ENCODE measurements at places on chromosomes 4 and X.

GRCh38 chrX:117274965-117275364, 812.2 kb upstream of the CT83 start:
- no peak for DNase-seq

- no peak for DNase-seq
Measured at GRCh38 chr4:87005690-87006425, 71.0 kb downstream of the AFF1 start.

DNA sequence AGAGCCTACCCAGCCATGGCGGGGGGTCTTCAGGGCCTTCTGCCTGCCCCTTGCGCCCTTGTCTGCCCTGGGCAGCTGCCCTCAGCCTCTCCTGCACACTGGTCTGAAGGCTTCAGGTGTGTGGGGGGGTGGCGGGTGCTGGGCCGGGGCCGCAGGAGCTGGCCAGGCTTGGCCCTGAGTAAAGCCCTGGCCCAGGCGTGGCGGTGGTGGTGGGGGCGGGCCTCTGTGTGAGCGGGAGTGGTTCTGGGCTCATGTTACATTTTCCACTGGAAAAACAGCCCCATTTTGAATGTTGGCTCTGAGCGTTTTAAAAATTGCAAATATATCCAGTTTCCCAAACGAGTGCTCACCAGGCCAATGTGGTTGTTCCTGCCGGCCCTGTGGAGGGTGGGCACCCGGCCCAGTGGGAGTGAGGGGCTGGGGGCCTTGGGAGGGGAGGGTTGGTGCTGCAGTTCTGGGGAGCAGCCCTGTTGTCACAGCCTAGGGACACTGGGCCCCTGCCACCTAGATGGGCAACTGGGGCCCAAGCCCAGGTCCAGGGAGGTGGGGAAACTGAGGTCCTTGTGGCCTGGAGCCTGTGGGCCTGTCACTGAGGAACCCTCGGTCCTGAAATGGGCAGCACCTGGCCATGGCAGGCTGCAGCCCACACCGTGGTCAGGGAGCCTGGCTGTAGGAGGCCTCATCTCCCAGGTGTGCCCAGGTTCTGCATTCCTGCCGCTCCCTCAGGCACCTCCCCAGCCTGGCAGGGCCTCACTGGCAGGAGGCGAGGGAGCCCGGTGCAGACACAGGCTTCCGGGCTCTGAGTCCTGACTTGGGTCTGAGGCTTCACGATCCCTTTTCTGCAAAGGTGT, 28.3 kb downstream of the FGFRL1 start:
- DNase-seq: no peak

- no peak for DNase-seq
Measured at GRCh38 chrX:96590403-96590802, 94.2 kb upstream of the DIAPH2 start.

DNA sequence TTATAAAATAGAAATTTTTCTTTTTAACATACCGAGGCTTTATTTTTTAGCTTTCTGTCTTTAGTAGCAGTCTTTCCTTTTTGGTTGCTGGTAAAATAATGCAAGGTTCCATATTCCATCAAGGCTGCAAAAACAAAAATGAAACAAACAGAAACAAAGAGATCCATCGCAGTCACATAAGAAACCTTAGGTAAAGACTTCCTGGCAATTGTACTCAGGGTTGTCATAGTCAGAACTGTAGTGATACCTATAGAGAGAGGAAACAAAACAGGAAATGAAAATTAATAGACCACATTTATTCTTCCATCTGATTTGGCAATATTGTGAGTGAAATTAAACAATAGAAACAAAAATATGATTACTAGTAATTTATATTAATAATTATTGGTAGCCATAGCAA, 72.5 kb downstream of the GABRG1 start:
- DNase-seq: no peak

GRCh38 chr4:60500810-60501209, 699.3 kb upstream of the ADGRL3 start:
- DNase-seq: no peak

DNA sequence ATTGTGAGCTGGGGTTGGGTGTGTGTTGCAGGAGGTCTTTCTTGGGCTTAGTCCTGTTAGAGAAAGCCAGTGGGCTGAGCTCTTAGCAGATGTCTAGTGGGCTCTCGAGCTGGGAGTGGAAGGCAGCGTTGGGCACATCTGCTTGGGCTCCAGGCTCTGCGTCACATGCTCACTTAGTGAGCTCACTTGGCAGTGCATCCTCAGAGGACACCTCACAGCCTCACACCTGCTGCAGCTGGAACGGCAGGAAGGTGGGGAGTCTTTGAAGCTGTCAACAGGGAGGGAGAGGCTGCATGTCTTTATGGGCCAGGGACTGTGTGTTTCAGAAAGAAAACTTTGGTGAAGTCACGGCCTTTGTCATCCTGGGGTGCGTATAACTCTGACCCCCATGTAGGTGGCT, 82.2 kb downstream of the PSAPL1 start:
- DNase-seq: no peak

DNA sequence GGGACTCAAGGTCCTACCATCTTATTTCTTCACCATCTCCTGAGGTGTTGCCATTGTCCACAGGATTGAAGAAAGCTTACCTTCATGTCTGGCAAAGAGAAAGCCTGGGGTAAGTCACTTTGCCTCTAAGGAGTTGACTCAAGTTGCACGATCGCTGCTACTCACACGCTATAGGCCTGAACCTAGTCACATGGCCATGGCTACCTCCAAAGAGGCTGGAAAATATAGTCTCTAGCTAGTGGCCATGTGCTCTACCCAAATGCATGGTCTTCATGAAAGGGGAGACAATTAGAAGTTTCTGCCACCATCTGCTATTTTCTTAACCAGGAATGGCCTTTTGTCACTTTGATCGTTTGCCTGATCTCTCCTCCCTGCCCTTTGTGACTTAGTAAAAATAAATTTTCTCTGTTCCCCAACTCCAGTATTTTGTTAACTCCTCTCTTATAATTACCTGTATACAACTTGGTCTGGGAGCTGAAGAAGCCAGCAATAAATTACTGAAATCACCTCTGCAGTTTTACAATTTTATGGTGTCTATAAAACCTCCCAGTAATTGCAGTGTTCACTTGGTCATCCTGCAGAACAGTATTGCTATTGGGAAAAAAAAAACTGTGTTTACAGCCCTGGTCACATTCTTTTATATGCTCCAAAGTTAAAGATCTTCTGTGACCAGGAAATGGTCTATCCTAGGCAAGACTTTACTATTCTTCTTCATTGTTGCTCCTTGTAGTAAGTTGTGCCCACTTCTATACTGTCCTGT, 126.7 kb upstream of the TSPAN5 start:
- no peak for DNase-seq

DNA sequence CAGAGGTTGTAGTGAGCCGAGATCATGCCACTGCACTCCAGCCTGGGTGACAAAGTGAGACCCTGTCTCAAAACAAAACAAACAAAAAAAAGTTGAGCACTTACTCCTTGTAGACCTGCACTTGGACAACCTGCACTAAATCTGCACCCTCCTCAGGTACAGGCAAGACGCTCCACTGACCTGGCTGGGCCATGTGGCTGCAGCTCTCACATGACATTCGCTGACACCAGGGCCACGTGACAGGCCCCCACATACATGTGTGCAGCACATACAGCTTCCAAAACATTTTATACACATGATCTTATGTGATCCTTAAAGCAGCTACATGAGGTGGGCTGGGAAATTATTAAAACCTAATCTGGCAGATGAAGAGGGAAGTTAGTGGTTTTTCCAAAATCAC, 62.5 kb downstream of the MGST2 start:
- DNase-seq: no peak

DNA sequence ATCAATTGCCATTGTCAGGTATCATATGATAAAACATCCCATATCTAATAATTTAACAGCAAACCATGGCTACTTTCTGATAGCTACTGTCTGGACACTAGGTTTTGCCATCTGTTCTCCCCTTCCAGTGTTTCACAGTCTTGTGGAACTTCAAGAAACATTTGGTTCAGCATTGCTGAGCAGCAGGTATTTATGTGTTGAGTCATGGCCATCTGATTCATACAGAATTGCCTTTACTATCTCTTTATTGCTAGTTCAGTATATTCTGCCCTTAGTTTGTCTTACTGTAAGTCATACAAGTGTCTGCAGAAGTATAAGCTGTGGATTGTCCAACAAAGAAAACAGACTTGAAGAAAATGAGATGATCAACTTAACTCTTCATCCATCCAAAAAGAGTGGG, 7.0 kb downstream of the NPY5R start:
- DNase-seq: no peak

DNA sequence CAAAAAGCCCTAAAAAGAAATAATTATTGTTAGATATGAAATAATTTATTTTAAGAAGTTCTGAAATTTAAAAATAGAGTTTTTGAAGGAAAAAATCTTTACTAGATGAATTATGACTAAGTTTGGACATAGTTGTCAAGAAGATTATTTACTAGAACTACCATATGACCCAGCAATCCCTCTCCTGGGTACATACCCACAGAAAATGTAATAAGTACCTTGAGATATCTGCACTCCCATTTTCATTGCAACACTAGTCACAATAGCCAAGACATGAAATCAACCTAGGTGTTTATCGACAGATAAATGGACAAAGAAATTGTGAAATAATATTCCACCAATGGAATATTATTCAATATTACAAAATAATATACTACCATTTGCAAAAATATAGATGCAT, 109.9 kb downstream of the PDHA2 start:
- DNase-seq: no peak

GRCh38 chr4:3716631-3717235, 49.5 kb upstream of the ADRA2C start:
- no peak for DNase-seq

- no peak for DNase-seq
Measured at GRCh38 chr4:100984901-100985300, 362.4 kb downstream of the PPP3CA start.

- no peak for DNase-seq
Measured at GRCh38 chr4:123488916-123489315, 92.3 kb downstream of the SPRY1 start.

- DNase-seq: no peak
Measured at GRCh38 chrX:14194711-14195110, 165.0 kb upstream of the GEMIN8 start.

DNA sequence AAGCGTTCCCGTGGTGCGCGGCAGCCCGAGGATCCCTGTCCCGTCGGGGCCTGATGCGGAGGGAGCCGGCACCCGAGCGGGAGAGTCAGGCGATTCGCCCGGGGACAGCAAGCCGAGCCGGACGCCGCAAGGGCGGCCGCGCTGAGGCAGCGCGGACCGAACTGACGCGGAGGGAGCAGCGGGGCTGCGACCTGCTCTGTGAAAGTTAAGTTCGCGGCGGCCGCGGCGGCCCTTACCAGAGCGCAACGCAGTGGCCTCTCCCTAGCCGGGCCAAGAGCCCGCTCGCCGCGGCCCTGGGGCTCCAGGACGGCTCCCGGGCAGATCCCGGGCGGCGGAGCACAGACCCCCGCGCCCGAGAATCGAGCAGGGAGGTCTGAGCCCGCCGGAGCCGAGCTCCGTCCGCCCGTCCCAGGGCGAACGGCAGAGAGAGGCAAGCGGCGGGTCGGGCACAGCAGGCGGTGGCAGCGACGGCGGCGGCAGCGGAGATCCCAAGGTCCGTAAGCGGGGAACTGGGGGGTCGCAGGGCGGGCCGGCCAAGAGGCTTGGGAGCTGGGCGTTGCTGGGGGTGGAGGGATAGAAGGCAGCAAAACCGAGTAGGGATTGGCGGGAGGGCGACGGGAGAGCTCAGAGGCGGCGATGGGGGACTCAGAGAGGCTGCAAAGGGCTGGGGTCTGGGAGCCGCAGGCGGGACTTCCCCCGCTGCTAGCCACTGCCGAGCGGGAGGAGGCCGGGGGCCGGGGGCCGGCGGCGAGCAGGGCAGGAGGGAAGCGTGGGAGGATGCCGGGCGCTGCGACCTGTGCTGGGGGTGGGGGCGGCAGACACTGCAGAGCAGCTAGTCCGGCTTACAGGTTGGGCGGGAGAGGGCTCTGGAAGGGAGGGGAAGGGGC, 1.0 kb downstream of the GPR50 start:
- DNase-seq: no peak

- DNase-seq: no peak
Measured at GRCh38 chr4:6499238-6499600, 26.8 kb upstream of the PPP2R2C start.

- DNase-seq: no peak
Measured at GRCh38 chrX:1029494-1029893, 183.0 kb downstream of the CRLF2 start.

GRCh38 chr4:182288534-182288933, 45.3 kb downstream of the TENM3 start:
- no peak for DNase-seq

DNA sequence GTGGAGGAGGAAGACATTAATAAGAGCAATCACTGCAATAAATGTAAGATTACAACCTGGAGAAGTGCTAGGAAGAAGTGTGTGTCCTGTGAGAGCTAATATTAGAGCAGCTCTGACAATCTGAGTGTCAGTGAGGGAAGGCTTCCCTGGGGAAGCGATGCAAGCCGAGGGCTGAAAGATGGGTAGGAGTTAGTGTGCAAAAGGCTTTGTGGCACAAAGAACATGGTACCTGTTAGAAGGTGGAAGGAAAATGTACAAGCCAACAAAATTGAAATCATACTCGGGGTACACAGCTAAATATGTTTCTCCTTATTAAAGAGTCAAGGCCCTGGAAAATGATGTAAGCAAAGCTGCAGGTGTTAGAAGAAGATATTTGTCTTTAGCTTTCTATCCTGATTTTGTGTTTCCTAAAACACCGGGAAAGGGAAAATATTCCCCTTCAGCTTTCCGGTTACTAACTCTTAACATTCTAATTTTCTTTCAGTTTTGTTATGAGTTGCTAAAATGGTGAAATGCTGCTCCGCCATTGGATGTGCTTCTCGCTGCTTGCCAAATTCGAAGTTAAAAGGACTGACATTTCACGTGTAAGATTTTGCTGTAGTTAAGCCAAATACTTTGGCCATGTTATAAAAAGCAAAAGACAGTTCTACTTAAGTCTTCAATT, 808 bp downstream of the THAP6 start:
- no peak for DNase-seq

- no peak for DNase-seq
Measured at GRCh38 chr4:16083241-16084191, at the start of gene PROM1. PROM1 (minus strand) TSS chr4:16084023; CDS start chr4:16075906, 8,117 bp downstream.

- DNase-seq: no peak
Measured at GRCh38 chr4:143252478-143252877, 67.8 kb downstream of the USP38 start.

GRCh38 chrX:39690541-39691415, 407.0 kb downstream of the BCOR start:
- no peak for DNase-seq

GRCh38 chr4:16125571-16126445, 42.0 kb upstream of the PROM1 start:
- no peak for DNase-seq

GRCh38 chrX:114619874-114620273, 36.0 kb downstream of the HTR2C start:
- no peak for DNase-seq

- DNase-seq: no peak
Measured at GRCh38 chr4:106471151-106471550, 102.6 kb upstream of the GIMD1 start.

DNA sequence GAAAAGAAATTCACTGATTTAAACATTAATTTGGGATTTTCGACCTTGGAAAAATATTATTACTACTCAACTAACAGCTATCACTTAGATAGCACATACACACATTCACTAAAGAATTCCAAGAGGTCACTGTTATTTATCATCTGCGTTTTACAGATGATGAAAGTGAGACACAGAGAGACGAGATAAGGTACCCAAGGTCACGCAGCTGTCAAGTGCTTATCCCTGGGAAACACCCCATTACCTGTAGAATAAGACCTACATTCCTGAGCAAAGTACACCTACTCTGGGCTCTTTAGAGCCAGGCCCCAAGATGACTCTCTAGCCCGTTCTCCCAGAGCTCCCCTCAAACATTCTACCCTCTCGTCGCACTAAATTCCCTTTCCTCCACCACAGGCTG, 48.6 kb downstream of the HAUS3 start:
- no peak for DNase-seq

GRCh38 chrX:4878640-4879039, 1165.2 kb upstream of the PRKX start:
- no peak for DNase-seq

Data from 8988T (cell line).